NCI-H1105 treated with DMSO at 0.1 percent for 48 hours (cell line): ENCODE measurements at places on chromosomes 6 and 20.
A peak's percentile ranks its signal among the peaks of the same experiment; 100 is the strongest.

- DNase-seq, result no peak
Measured at GRCh38 chr6:154386848-154387717, 30.5 kb upstream of the IPCEF1 start.

- DNase-seq, result no peak
Measured at GRCh38 chr6:2078888-2079287, 166.5 kb downstream of the GMDS start.

DNA sequence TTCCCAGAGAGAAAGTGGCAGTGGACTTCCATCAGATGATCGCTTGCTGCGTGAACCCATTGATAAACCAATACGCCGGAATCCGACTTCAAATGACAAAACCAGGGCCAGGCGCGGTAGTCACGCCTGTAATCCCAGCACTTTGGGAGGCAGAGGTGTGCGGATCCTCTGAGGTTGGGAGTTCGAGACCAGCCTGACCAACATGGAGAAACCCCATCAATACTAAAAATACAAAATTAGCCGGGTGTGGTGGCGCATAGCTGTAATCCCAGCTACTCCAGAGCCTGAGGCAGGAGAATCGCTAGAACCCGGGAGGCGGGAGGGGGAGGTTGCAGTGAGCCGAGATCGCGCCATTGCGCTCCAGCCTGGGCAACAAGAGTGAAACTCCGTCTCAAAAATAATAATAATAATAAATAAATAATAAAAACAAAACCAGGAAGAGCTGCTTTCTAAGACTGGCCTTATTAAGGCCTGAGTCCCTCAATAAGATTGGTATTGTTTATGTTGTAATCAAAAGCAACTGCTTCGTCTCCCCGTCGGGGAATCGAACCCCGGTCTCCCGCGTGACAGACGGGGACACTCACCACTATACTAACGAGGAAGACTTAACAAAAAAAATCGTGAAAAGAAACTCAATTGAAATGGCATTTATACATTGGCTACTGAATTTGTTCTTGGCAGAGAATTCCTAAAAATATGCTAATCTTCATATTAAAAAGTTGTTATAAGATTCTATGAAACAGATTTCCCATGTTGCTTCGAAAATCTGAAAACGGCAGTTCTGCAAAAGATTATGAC is 110.2 kb upstream of the ZNF184 start:
- DNase-seq, result peak; percentile 24

GRCh38 chr6:159089909-159090308 is 45.1 kb upstream of the TAGAP start:
- DNase-seq, result no peak

GRCh38 chr6:84762220-84763002 is 2.0 kb downstream of the TBX18 start:
- DNase-seq, result no peak

DNA sequence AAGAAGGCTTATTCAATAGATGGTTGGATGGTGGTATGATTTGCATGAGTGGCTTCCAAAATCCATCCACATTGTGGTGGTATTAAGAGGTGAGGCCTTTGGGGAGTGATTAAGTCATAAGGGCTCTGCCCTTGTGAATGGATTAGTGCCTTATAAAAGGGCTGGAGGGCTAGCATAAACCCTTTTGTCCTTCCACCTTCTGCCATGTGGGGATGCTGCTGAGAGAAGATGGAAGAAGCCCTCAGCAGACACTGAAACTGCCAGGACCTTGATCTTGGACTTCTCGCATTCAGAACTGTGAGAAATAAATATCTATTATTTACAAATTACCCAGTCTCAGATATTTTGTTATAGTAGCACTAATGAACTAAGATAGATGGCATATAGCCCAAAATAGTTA is 27.8 kb upstream of the SRPK1 start:
- no peak for DNase-seq

DNA sequence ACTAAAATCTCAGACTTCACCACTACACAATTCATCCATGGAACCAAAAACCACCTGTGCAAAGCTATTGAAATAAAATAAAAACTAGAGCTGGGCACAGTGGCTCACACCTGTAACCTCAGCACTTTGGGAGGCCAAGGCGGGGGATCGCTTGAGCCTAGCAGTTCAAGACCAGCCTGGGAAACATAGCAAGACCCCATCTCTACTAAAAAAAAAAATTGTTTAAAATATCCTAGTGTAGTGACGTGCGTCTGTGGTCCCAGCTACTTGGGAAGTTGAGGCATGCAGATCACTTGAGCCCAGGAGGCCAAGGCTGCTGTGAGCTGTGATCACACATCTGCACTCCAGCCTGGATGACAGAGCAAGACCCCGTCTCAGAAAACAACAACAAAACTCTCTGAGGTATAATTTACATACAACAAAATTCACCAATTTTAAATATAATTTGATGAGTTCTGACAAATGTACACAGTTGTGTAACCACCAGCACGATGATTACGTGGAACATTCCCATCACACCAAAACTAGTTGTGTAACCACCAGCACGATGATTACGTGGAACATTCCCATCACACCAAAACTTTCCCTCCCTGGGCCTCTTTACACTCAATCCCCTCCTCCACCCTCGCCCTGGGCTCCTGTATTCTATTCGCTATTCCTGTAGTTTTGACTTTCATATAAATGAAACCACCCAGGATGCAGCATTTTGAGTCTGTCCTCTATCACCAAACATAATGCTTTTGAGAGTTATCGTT is 107.5 kb downstream of the TAF4 start:
- no peak for DNase-seq

DNA sequence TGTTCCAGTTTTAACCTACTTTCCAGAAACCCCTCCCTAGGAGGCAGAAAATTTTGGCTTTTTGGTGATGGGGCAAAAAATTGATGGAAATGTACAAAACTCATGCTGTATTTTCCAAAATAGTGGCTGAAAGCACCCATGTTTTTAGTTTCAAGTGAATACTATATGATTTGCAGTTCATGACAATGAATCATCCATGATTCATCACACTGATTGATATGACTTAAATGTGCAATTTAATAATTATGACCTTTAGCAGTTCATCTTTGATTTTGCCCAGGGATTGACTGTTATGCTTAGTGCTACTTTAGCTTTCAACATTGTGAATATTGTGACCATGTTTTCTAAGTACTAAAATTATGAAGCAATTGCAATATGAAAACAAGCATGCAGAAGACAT is 478.7 kb downstream of the HTR1B start:
- no peak for DNase-seq

GRCh38 chr6:157488716-157489118 is 107.7 kb downstream of the ZDHHC14 start:
- DNase-seq, result no peak

GRCh38 chr6:152085451-152085921 is 278.0 kb downstream of the ESR1 start:
- no peak for DNase-seq

- no peak for DNase-seq
Measured at GRCh38 chr6:143999406-143999805, 8.7 kb downstream of the PLAGL1 start.

DNA sequence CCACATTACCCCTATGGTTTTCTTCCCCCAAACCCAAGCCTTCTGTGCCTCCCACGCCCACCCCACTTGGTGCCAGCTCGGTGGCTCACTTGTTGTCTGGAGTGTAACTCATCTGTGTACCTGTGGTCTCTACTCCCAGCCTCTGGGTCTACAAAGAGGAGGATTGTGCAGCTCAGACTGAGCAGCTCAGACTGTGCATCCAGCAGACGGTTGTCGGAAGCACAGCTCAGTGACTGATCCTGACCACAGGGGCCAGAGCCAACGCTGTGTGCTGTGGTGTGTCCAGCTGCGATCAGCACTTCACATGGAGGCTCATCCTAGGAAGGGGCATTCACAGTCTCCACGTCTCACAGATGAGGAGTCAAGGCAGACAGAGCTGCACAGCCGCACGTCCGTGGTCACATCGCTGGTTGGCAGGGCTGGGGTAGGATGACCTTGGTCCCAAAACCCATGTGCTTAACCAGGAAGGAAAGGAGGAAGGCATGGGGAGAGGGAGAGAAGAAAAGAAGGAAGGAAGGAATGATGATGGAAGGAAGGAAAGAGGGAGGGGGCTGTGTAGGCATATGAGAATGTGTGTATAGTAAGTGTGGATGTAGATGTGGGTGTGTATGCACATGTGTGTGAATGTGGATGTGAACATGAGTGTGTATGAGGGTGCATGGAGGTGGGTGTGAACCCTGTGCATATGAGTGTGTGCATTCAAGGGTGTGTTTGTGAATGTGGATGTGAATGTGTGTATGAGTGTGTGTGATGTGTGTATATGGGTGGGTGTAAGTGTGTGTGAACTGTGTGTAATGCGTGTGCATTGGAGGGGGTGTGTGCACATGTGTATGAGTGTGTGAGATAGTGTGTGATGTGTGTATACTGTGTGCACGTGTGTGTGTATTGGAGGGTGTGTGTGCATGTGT is 28.2 kb upstream of the STX16 start:
- DNase-seq, result no peak

GRCh38 chr6:137403855-137404254 is 90.3 kb downstream of the OLIG3 start:
- peak; percentile 37 for DNase-seq

DNA sequence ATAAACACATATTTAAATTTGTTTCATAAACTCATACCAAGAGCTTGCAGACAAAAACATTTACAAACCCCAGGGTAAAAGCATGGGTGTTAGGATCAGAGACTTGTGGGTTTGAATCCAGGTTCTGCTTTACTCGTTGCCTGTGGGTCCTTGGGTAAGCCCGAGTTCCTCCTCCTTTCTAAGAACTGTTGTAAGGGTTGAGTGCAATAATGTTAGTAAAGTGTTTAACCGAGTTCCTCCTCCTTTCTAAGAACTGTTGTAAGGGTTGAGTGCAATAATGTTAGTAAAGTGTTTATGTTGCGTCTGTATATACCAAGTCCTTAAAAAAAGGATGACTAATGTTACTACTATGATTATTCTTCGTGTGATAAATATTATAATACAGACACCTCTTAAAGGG is 18.7 kb downstream of the CCDC170 start:
- DNase-seq, result no peak

DNA sequence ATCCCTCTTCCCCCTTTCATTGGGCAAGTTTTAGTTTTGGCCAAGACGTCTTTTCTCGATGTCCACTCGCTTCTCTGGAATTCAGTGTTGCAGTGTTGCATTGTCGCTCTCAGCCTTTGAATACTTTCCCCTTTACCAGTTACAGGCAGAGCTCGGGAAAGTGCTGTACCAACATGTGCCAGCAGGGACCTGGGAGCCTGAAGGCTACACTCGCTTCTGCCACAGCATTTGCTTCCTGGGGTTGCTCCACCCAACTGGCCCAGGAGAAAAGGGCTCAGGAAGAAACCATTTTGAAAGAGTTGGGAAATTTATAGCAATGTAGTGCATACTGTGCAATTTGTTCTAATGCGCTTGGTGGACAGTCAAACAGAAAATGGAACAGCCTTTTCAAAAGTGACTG is 78.6 kb downstream of the LINC00237 start:
- DNase-seq, result no peak

- DNase-seq, result no peak
Measured at GRCh38 chr20:16241911-16242310, 331.3 kb downstream of the KIF16B start.

GRCh38 chr6:111944541-111944940 is 71.3 kb upstream of the FYN start:
- no peak for DNase-seq

DNA sequence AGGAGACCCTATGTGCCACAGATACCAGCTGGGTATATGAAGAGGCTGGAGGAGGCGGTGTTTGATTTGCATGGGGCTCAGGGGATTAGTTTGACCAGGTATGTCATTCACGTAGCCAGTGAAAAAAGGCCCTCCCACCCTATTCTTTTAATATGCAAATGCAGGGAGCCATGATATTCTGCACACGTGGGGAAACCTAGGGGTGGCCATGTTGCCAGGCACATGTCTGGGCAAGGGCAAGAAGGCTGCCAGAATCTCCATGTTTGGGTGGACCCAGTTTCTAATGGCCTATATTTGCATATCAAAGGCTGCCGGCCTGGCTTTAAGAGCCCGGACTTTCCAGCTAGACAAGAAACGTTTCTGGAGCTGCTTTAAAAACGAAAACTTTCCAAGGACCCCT is 60.4 kb downstream of the SOX4 start:
- no peak for DNase-seq

- DNase-seq, result no peak
Measured at GRCh38 chr20:35079472-35080347, 12.9 kb downstream of the TRPC4AP start.

DNA sequence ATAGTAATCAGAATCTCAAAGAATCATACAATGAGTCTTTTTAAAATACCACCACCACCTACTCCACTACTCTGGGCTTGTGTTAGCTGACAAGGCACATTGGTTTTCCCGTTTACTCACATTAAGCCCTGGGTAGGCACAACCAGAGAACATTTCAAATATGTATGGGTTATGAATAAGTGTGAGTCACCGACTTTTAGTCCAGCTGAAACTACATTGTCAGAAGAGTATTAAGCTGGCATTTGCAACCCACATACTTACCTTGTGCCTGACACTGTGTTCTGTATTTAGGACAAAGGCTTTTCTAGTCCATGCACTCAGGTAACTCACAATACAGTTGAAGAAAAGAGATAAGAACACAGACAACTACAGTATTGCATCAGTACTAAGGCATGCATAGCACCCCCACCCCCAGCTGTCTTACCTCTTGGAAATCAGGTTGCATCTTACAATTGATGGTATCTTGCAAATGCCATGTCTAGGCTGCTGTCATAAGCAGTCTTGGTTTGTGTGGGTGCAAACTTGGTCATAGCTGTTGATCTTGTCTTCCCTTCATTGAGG is 40.3 kb upstream of the AHI1 start:
- DNase-seq, result no peak

GRCh38 chr6:47097092-47097945 is 55.2 kb upstream of the ADGRF1 start:
- DNase-seq, result peak; percentile 84

- DNase-seq, result no peak
Measured at GRCh38 chr20:23289249-23289648, 61.3 kb upstream of the NXT1 start.

DNA sequence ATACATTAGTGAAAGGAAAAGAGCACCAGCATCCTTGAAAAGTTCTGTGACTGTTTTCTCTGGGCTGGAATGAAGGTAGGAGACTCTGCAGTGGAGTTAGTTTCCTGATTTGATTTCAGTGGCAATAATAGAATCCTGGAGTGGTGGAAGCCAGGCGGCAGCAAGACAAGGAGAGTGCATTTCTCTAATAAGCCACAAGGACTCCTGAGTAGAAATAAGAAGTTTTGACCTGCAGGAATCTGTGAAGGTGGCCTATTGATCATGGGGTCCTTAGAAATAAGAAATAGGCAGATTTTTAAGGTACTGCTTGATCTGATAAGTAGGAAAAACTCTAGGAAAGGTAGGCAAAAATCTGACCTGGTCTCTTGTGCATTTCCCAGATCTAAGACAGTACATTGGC is 68.4 kb upstream of the ELOVL5 start:
- DNase-seq, result no peak

- DNase-seq, result no peak
Measured at GRCh38 chr6:167233490-167233889, 57.6 kb upstream of the UNC93A start.

GRCh38 chr6:133891149-133891926 is 2.4 kb downstream of the TCF21 start:
- DNase-seq, result peak; percentile 71

DNA sequence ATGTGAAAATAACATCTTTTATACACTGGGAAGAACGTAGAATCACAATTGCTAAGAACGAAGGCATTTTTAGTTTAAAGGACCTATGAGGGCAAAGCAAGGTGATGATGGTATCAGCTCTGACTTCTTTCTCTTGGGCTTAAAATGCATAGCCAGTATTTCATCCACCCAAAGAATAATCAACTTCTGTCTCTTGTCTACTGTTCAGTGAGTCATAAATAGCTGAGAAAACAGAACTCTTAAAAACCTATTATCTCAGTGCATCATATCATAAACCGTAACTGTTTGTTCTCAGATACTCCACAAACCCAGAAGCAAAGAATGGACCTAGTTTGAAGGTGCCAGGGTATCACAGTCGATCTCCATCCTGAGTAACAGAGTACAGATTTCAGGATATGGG is 5.2 kb downstream of the PHF10 start:
- no peak for DNase-seq
